Activated T-cell treated with anti-CD3 and anti-CD28 coated beads, Interleukin-2, amount 50 U/mL, for 4 hours (primary cell): ENCODE measurements at places on chromosomes 13 and 19.

DNA sequence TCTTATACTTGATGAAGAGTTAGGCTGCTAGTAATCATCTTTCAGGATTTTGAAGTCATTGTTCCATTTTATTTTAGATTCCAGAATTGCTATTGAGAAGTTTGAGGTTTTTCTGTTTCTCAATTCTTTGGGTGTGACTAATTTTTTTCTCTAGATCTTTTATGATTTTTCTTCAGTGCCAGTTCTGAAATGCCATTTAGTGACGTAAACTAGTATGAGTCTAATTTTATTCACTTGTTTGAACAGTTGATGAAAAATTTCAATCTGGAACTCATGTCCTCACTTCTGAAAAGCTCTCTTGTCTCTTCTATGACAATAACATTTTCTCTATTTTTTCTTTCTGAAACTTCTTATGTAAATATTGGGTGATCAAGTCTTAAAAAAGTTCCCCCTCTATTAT is 188.5 kb upstream of the HTR2A start:
- DNase-seq = no peak

DNA sequence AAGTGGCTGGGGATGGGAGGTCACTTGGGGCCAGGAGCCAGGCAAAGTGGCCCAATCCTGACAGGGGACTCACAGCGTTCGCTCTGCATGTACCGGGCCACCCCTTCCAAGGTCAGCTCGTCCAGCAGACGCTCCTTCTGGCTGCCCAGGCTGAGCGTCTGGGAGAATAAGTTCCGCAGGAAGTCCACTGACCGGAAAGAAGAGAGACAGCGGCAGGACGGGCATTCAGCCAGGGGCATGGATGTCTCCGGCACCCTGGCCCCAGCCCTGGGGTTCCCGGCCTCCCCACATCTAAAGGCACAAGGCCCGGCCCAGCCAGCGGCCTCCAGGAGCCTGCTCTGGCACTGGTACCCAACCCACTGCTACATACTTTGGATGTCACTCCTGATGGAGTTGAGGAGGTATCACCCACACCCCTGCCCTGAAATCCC is 6.1 kb downstream of the SIRT2 start:
- no peak for DNase-seq

- DNase-seq = peak; percentile 42
Measured at GRCh38 chr13:20475927-20476691, 49.5 kb downstream of the CRYL1 start.

DNA sequence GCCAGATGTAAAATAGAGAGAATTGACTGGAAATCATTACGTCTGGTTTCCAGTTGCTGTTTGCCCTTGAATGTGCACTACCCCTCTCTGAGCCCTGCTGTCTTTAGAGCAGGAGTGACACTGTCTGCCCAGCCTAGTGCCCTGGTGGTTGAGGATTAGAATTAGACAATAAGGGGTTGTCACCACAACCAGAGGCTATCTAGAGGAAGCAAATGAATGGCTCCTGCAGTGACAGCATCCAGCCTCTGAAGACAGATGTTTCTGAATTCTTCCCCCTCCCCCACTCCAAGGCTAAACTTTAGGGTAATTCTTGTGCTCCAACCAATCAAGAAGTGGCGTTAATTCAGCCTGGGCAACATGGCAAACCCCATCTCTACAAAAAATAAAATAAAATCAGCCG is 2.0 kb downstream of the RAB8A start:
- DNase-seq = no peak

DNA sequence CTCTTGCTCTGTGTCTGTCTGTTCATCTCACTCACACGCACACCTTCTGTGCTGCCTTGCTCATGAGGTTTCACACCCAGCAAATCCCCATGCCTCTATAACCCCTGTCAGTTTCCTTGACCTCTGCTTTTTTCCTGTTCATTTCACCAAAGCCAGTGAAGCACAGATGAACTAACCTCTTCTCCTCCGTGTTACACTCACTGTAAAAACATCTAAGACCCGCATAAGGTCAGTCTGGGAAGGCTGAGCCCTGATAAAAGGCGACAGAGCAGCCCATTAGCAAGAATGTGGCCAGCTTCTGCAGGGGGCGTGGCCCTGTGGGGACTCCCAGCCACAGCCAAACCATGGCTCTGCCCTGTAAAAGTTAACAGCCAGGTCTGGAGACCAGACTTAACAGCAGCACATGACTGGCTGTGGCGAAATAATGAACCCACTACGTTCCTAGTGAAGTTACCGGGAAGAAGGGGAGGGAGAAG is 42.8 kb upstream of the NPAS1 start:
- DNase-seq = no peak

GRCh38 chr13:54110597-54110996 is 1082.0 kb downstream of the OLFM4 start:
- DNase-seq = no peak

DNA sequence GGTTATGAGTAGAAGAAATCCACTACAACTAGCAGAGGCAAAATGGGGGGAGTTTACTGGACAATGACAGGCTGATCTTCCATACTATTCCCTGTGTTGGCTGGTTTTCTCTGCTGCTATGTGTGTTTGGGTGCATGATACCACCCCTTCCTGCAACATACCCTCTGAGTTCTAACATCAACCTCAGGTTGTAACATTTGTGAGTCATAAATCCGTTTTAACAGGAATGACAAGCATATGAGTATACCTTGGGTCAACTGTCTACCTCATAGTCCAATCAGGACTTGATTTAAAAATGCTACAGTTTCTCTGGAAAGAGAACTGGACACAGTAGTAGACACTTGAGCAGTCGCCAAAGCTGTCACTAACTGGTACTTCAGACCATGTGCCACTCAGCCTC is 422.9 kb downstream of the KCTD12 start:
- DNase-seq = no peak

GRCh38 chr13:112870737-112871287 is 98.2 kb upstream of the MCF2L start:
- no peak for DNase-seq

DNA sequence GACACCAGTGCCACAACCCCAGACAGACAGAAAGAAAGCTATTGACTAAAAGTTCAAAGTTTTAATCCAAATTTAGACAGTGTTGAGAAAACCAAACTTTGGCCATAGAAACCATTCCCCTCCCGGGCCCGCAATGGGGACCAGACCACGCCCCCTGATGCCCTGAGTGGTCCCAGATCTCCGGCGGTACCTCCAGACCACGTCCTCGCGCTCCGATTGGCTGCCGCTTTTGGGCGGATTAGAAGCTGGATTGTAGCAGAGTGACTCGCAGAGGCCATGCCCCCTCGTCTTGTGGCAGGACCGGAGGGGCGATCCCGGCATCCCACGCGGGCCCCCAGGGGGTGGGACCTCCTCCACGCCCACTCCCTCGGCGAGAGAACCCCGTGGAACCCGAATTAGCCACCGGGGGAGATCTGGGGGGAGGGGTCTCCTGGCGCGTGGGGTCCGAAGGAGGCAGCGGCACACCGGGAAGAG is 797 bp upstream of the HSD17B14 start:
- DNase-seq = peak; percentile 64
